Activated naive CD8-positive, alpha-beta T cell treated with anti-CD3 and anti-CD28 coated beads, Interleukin-2, amount 10 ng/mL, durations not matched to agents 7 days and 5 days (primary cell): ENCODE measurements at places on chromosomes 6 and 20. TPM values are rescaled to one million over a fixed set of nuclear protein-coding genes. Genes with fewer than 3 reads are reported as not detected.

DNA sequence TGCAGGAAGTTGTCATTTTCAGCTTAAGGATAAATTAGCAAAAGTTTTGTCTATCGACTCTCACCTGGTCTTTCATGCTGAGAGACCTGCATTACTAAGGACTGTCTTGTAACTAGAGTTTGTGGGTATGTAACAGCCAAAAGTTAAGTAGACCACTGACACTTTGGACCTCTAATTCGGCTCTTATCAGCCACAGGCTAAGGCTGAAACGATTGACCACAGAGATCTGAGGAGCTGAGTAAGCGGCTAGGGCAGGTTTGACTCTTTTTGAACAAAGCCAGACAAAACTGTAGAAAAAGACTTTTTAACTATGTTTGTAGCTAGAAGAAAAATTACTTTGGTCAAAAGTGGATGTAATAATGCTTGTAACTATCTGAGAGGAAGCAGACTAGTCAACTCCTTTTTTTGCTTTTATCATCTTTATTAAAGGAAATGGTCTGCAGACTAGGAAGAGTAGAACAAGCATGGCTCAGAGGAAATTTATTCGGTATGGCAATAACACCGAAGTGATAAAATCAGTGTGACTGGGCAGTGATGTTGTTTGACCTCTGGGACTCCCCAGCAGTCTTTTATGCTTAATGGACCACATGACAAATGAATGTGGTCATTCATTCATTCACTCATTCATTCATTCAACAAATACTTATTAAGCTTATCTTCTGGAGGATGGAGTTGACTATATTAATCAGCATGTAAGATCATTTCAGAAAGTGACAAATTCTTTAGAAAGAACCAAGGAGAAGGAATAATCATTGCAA lies 725.0 kb upstream of the HS3ST5 start:
- H3K4me1 ChIP-seq = no peaks in the 10 kb centered on the region
- no peak overlapping the region for H3K27ac ChIP-seq
- no peak for DNase-seq
- H3K27me3 ChIP-seq = no peaks in the 10 kb centered on the region

- DNase-seq = no peak
- no peak overlapping the region for H3K4me3 ChIP-seq
- H3K27me3 ChIP-seq = no peaks in the 10 kb centered on the region
- peaks cover 16% of the 10 kb centered on the region for H3K36me3 ChIP-seq
- no peak overlapping the region for H3K27ac ChIP-seq
These were observed 7.7 kb downstream of the PSMB1 start for GRCh38 chr6:170545405-170545804.

- H3K27me3 ChIP-seq = peaks cover 4% of the 10 kb centered on the region
- no peaks in the 10 kb centered on the region for H3K4me1 ChIP-seq
- H3K27ac ChIP-seq = no peak overlapping the region
- no peak overlapping the region for H3K4me3 ChIP-seq
- no peak for DNase-seq
These were observed 269.6 kb downstream of the CD109 start for GRCh38 chr6:73965539-73966029.

DNA sequence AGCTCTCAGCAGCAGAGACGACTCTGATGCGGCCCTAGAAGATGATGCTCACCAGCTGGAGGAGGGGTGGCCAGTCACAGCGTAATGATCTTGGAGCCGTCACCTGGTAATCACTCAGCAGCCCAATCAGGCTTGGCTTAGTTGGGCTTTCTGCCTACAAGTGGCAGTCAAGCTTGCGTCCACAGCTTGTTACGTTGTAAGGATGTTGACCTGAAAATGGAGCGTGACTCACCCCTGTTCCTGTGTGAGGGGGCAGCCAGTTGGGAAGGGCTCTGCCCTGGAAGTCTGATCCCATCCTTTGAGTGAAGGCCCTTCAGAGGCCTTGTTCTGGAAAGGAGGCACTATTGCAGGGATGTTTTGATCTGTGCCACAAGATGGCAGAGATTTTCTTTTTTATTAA lies 49.8 kb downstream of the SPATA2 start:
- H3K4me1 ChIP-seq = peaks cover 6% of the 10 kb centered on the region
- H3K36me3 ChIP-seq = peaks cover 10% of the 10 kb centered on the region
- H3K4me3 ChIP-seq = no peak overlapping the region
- H3K27me3 ChIP-seq = no peaks in the 10 kb centered on the region

DNA sequence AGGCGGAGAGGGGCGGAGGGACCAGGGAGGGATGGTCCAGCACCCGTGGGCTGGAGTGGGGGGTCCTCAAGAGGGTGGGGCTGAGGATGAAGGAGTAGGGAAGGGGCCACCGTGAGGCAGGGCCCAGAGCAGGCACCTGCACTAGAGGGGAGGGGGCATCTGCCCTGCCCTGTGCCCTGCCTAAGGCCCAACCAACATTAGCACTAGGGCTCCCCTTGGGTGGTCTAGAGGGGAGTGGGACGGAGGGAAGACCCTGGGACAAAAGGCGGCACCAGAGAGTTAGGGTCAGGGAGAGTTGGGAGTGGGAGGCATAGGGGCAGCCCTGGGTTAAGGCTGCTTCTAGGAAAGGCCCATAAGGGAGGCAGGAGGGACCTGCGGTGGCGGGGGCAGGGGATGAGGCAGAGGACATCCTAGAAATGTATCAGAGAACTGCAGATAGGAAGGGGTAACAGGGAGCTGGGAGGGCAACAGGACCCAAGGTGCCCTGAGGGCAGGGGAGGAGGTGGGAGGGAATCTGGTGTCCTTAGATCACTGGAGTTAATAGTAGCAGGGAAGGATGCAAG lies 24.5 kb downstream of the HLA-F start:
- peak overlapping the region; percentile 93 for H3K27ac ChIP-seq
- H3K27me3 ChIP-seq = peaks cover 2% of the 10 kb centered on the region
- H3K4me3 ChIP-seq = peak overlapping the region; percentile 99
- peaks cover 7% of the 10 kb centered on the region for H3K36me3 ChIP-seq

DNA sequence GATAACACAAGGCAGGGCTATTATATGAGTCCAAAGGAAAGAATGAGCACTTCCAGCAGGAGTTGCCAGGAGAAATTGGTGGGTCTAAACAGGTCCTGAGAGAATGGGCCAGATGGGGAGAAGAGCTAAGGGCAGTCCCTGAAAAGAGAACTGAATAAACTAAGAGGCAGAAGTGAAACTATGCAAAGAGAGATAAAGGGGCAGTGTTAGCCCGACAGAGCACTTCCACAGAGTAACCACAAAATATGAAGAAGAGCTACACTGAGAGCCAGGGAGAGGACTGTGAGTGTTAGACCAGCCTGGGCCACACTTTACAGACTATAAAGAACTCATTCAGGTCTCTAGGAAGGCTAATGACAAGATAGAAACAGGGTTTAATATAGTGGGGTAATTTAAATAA lies 43.8 kb downstream of the RALGAPA2 start:
- peak overlapping the region; percentile 43 for H3K4me3 ChIP-seq
- no peak overlapping the region for H3K27ac ChIP-seq
- H3K4me1 ChIP-seq = peaks cover 17% of the 10 kb centered on the region
- no peaks in the 10 kb centered on the region for H3K27me3 ChIP-seq

DNA sequence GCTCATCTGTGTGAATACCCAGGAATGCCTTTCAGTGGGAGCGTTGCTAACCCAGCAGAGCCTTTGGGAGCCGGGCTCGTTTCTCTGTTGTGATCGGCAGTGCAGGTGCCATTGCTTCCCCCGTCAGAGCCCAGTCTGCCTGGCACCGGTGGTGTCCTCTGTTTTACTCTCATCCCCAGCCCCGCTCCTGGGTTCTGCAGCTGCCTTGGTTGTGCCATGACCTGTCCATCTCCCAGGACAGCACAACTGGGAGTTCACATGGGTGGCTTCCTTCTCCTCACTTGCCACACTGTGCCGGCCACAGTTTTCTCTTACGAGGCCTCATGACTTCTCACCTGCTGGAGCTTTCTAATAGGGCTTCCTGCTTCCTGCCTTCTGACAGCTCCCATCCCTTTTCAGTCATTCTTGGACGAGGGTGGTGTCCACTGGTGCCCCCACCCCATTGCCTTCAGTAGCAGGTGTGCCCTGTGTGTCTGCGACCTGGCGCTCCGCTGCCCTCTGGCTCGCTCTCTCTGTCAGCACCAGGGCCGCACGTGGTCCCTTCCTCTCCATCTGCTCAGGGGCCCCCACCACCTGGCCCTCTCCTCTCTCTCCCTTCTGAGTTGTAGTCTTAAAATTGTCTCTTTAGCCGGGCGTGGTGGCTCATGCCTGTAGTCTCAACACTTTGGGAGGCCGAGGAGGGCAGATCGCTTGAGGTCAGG lies 110.9 kb downstream of the RPP40 start:
- no peak overlapping the region for H3K4me3 ChIP-seq
- no peak overlapping the region for H3K27ac ChIP-seq
- H3K36me3 ChIP-seq = peaks cover 31% of the 10 kb centered on the region
- no peaks in the 10 kb centered on the region for H3K27me3 ChIP-seq
- no peak for DNase-seq

Gene TAF11
- 31.0 TPM for total RNA-seq

DNA sequence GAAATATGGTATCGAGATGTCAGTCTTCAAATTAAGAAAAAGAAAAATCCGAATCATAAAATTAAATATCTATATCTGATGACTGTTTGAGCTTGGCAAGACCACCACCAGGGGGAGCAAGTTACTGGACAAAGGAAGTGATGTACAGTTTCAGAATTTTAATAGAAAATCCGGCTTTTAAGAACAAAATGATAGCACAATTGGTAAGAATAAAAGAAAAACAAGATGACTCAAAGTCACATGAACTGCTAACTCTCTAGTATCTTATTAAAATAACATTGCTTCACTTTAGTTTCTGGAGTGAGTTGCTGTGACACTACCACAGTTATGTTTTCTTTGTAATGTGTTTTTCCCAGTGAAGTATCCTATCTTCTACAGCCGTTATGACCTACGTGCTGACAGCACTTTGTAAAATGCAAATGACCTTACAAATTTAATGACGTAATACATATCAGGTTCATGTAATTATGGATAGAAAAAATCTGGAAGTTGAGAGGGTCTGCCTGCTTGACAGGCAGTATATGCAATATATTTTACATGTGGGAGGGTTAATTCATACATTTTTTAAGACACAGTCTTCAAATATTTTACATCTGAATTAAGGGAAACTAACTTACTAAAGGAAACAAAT lies 405.3 kb upstream of the HS3ST5 start:
- H3K27me3 ChIP-seq = no peaks in the 10 kb centered on the region
- H3K27ac ChIP-seq = no peak overlapping the region
- H3K4me1 ChIP-seq = no peaks in the 10 kb centered on the region
- H3K4me3 ChIP-seq = no peak overlapping the region
- no peak for DNase-seq
- no peaks in the 10 kb centered on the region for H3K36me3 ChIP-seq

Gene TFAP2D
- total RNA-seq = not detected

- no peaks in the 10 kb centered on the region for H3K36me3 ChIP-seq
- H3K4me1 ChIP-seq = no peaks in the 10 kb centered on the region
- no peaks in the 10 kb centered on the region for H3K27me3 ChIP-seq
- no peak overlapping the region for H3K27ac ChIP-seq
- H3K4me3 ChIP-seq = no peak overlapping the region
These were observed 93.6 kb downstream of the CDH4 start for GRCh38 chr20:61345656-61346055.

DNA sequence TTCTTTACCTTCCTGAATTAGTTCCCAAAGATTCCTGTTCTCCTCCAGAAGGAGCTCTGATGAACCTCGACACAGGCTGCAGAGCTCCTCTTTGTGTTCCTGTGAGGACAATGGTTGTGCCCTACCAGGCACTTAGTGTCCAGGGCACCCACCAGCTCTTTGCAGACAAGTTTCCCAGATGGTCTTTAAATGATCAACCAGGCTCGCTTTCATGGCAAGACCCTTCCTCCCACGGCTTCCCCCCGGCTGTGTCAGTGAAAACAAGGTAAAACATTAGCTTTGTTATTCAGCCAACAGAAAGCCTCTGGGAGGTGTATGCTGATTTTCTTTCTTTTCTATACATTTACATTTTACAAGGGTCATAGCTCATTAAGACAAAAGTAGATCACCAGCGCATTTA lies 32.3 kb upstream of the CNKSR3 start:
- DNase-seq = no peak
- H3K27ac ChIP-seq = no peak overlapping the region
- H3K27me3 ChIP-seq = peaks cover 3% of the 10 kb centered on the region
- H3K4me1 ChIP-seq = no peaks in the 10 kb centered on the region
- H3K36me3 ChIP-seq = no peaks in the 10 kb centered on the region
- no peak overlapping the region for H3K4me3 ChIP-seq

GRCh38 chr6:163183806-163184205 lies 230.7 kb upstream of the QKI start:
- no peak overlapping the region for H3K4me3 ChIP-seq
- H3K27me3 ChIP-seq = peaks cover 2% of the 10 kb centered on the region
- no peak for DNase-seq
- no peaks in the 10 kb centered on the region for H3K36me3 ChIP-seq
- H3K4me1 ChIP-seq = no peaks in the 10 kb centered on the region

GRCh38 chr20:2114990-2115681 lies 13.5 kb downstream of the STK35 start:
- DNase-seq = no peak
- H3K36me3 ChIP-seq = peaks cover 43% of the 10 kb centered on the region
- H3K27me3 ChIP-seq = no peaks in the 10 kb centered on the region
- peaks cover 31% of the 10 kb centered on the region for H3K4me1 ChIP-seq
- no peak overlapping the region for H3K27ac ChIP-seq
